Astrocyte of the cerebellum (primary cell): ENCODE measurements at places on chromosomes 7 and 10.

DNA sequence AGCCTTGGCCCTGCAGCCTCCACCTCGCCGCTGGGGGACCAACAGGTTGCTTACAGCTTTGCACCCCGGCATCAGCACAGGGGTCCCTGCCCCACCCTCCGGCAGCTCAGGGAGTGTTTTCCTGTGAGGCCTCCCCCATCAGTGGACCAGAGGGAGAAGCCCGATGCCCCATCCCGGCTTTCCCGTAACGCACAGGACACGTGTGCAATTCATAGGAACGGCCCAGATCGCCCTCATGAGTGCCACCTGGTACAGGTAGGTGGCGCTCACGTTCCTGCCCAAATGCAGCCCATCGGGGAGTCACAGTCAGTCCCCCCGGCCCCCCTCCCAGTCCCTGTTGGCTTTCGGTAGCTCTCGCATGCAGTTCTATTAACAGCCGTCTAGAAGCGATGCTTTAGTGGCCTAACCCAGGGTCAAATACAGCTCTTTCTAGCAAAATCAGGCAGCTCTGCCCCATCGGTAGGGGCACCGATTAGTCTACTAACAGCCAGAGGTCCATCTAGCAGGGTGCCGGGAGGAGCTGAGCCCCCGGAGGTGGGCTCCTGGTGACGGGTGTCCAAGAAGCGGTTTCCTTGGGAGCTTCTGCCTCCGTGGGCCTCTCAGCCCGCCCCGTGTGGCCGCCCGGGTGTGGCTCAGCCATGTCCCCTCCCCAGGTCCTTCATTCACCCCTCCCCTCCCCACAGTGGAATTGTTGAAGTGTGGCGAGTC is 48.4 kb upstream of the GTF2IRD1 start:
- no peak for DNase-seq

DNA sequence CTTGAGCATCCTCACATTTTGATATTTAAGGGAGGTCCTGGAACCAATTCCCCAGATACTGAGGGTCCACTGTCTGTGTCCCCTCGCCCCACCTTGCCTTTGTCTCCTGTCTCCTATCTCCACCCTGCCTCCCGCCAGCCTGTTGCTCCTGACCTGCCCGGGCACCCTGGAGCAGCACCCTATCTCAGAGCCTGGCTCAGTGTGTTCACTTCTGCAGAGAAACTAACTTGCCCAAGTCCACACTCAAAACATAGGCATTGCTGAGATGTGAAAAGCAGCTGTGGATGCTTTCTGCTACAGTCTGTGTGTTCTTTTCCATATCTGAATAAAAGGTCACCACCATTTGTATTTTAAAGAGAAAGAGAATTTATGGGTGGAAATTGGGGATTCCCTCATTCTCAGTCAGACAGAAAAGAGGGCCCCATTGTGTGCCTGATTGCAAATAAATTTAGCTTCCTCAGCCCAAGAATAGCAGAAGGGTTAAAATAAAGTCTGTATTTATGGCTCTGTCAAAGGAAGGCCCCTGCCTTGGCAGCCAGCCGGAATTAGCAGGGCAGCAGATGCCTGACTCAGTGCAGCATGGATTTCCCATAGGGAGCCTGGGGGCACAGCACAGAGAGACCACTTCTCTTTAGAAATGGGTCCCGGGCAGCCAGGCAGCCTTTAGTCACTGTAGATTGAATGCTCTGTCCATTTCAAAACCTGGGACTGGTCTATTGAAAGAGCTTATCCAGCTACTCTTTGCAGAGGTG is 161.3 kb downstream of the EGFR start:
- DNase-seq: no peak

- DNase-seq: no peak
These were observed 247.1 kb upstream of the GRB10 start for GRCh38 chr7:51029701-51030191.

GRCh38 chr7:83429493-83429892 is 219.4 kb downstream of the SEMA3E start:
- DNase-seq: no peak

GRCh38 chr10:118458957-118459641 is 117.0 kb upstream of the FAM204A start:
- DNase-seq: no peak
